Neural crest cell (in vitro differentiated cells): ENCODE measurements at places on chromosomes 4 and X.

GRCh38 chr4:677431-678293 lies 3.3 kb downstream of the MYL5 start:
- no peak for DNase-seq

- DNase-seq, result no peak
These were observed 84.0 kb upstream of the SCOC start for GRCh38 chr4:140289486-140289885.

- DNase-seq, result no peak
These were observed 26.9 kb upstream of the WWC2 start for GRCh38 chr4:183072176-183072575.

GRCh38 chrX:15973299-15973698 lies 118.7 kb upstream of the AP1S2 start:
- DNase-seq, result peak; percentile 10

- no peak for DNase-seq
These were observed 71.8 kb upstream of the PGRMC2 start for GRCh38 chr4:128359422-128359821.

DNA sequence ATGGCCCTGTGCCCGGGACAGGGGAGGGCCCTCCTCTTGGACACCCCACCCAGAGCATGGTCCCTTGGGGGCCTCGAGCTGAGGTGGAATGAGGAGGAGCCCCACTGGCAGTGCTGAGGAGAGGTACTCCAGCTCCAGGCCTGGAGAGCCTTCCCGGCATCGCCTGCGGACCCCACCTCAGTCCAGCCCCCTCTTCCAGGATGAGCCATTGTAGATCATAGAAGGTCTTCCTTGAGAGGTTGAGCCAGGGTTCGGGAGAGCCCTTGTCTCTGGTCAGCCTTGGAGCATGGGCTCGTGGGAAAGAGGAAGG lies 16.9 kb downstream of the SMIM10L2A start:
- DNase-seq, result no peak

- DNase-seq, result no peak
These were observed 1.8 kb downstream of the ZIC3 start for GRCh38 chrX:137567682-137568232.

GRCh38 chr4:23855912-23856605 lies 33.8 kb downstream of the PPARGC1A start:
- DNase-seq, result no peak

- no peak for DNase-seq
These were observed 79.4 kb downstream of the ADGRG4 start for GRCh38 chrX:136380010-136380769.

GRCh38 chr4:41545238-41545637 lies 7.3 kb downstream of the LIMCH1 start:
- no peak for DNase-seq

DNA sequence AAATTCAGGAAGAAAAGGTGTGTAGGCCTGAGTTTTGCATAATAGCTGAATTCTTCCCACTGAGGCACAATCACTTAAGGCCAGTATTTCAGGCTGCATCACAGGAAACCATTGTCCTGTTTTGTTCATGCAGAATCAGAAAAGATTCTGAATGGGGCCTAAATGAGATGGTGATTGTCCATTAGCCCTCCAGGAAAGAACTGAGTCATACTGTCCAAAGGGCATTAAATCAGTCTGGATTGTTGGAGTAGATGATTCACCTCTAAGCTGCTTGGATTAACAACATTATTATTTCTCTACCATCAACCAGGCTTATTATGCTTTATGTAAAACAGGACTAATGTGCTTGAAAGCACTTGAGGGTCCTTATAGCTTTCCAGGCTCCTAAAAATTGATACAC lies 36.2 kb downstream of the CT47B1 start:
- DNase-seq, result no peak

GRCh38 chr4:82431831-82432230 lies 1.4 kb downstream of the ENOPH1 start:
- no peak for DNase-seq

- no peak for DNase-seq
These were observed 23.6 kb downstream of the NUDT9 start for GRCh38 chr4:87445964-87446363.

DNA sequence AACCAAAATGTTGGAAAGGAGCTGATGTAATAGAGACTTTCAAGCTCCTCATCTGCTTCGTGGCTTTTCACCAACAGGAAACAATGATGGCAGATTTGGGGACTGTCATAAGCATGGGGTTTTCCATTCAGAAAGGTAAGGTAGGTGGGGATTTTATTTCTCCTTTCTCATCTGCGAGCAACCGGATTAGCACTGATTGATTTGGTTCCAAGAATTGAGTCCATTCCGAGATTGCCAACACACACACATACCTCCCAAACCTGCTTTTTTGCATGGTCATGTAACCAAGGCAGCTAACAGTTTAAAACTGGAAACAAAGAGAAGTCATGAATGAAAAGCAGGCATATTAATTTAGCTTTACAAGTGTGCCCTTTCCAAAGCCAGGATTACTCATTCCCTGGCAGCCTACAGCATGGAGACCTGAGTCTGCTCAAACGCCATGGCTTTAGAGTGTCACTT lies 63.0 kb upstream of the LNX1 start:
- DNase-seq, result no peak

GRCh38 chrX:97310373-97310772 lies 426.7 kb downstream of the RPA4 start:
- no peak for DNase-seq

- no peak for DNase-seq
These were observed 7.0 kb downstream of the MTM1 start for GRCh38 chrX:150575419-150575814.

- no peak for DNase-seq
These were observed 55.5 kb downstream of the LUZP4 start for GRCh38 chrX:115344885-115345614.
